NCI-H1048 (cell line): ENCODE measurements at places on chromosomes 2 and 18.

DNA sequence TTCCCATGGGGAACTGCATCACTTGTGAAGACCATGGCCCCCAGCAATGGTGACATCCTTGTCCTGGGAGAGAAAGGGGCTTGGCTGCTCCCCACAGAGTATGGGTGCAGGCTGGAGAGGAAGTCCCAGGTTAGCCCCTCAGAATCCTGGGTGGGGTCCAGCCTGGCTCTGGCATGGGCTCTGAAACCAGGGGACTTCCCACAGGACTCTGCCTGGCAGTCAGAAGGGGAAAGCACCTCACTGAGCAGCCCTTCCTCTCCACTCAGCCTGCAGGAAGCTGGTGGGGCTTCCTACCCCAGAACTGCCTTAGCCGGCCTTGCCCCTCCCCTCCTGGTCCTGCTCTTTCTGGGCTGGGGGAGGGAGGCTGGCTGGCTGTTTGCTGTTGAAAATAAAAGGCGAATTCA, 3.7 kb downstream of the NEURL3 start:
- DNase-seq = no peak

GRCh38 chr2:122780251-122780650, 1024.8 kb downstream of the TSN start:
- DNase-seq = no peak

- DNase-seq = no peak
These were observed 5.8 kb upstream of the CNDP1 start for GRCh38 chr18:74528478-74528877.

- no peak for DNase-seq
These were observed 87.4 kb downstream of the COL6A3 start for GRCh38 chr2:237326266-237327171.

DNA sequence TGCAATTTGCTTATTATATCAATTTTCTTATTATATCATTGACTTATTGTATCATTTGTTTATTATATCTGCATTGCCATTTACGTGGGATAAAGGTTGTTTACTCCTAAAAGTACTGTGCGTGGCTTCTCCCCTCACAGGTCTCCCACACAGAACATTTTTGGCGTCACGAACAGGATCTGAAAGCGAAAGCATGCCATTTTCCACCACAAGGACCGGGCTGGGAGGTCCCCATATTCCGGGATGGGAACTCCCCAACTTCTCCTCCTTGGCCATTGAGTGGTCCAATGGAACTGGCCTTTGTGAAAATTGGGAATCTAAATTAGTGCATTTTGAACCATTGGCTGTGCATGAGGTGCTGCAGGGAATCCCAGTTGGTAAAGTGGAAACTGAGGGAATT, 4.8 kb upstream of the DSG2 start:
- no peak for DNase-seq

DNA sequence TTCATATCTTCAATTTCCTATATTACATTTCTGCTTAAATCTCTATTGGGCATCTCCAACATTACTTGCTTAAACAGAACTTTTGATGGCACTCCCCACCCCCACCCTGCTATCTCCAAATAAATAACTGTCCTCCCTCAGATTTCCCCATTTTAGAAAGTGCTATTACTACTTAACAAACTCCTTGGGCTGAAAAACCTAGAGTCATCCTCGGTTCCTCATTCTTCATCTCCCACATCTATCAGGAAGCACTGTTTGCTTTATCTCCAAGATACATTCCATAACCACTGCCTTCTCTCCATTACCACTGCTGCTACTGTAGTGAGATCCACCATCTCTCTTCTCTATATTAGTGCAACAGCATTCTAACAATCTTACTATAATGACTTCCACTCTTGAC, 150.4 kb upstream of the CYRIA start:
- DNase-seq = no peak

GRCh38 chr2:9153643-9153980, 53.0 kb upstream of the ASAP2 start:
- DNase-seq = no peak

GRCh38 chr2:98519156-98519555, 74.5 kb downstream of the INPP4A start:
- DNase-seq = no peak

DNA sequence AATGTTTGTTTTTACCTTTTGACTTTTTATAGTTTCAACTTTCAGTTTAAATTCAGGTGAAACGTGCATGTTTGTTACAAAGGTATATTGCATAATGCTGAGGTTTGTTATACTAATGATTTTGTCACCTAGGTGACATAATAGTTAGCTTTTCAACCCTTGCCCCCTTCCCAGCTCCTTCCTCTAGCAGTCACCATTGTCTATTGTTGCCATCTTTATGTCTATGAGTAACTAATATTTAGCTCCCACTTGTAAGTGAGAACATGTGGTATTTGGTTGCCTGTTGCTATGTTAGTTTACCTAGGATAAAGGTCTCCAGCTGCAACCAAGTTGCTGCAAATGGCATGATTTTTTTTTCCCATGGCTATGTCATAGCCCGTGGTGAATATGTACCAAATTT, 322.3 kb upstream of the SETBP1 start:
- no peak for DNase-seq

- DNase-seq = no peak
These were observed 49.3 kb downstream of the GLS start for GRCh38 chr2:190929919-190930318.

DNA sequence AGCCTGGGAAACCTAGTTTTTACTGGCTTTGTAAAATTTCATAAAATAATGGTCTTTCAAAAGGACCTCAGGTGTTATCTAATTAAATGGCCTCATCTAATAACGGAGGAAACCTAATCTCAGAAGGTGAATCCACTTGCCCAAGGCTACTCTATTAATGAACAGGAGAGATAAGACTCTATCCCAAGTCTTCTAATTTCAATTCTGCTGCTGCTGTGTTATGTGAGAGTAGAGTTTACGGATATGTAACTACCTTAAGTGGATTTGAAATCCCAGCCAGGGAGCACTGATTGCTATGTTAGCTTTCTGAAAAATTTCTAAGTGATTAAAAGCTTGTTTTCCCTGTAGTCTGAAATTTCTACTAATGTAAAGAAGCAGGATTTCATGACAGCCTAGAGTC, 17.2 kb upstream of the ADCY3 start:
- DNase-seq = no peak

DNA sequence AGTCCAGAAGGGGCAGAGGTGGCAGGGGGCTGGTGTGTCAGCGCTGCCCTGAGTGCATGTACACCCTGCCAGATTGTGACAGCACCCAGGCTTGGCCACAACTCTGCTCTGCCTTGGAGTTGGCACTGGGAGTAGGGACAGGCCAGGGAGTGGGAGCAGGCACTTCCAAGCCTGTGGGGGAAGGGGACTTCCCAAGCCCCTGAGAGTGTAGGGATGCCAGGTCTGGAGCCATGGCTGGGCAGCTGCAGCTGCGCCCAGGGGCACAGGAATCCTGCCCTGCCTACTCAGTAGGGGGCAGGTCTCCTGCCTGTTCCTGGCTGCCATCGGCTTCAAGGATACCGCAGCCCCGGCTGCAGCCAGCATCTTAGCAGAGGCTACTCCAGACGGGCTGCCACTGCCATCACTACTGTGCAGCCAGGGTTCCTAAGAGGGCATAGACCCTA, 109.4 kb downstream of the CALCRL start:
- no peak for DNase-seq
